Neural progenitor cell (in vitro differentiated cells): ENCODE measurements at places on chromosomes 1 and 21.
A peak's percentile ranks its signal among the peaks of the same experiment; 100 is the strongest.

GRCh38 chr1:39722495-39722894 lies 16.2 kb upstream of the PPIE start:
- no peaks in the 10 kb centered on the region for H3K36me3 ChIP-seq
- H3K27ac ChIP-seq: no peak overlapping the region
- H3K4me1 ChIP-seq: no peaks in the 10 kb centered on the region
- no peak for DNase-seq
- no peak overlapping the region for H3K4me3 ChIP-seq

- no peak overlapping the region for H3K27ac ChIP-seq
- H3K4me3 ChIP-seq: peak overlapping the region; percentile 22
- no peak for DNase-seq
- peaks cover 97% of the 10 kb centered on the region for H3K27me3 ChIP-seq
- no peaks in the 10 kb centered on the region for H3K36me3 ChIP-seq
- H3K4me1 ChIP-seq: peaks cover 27% of the 10 kb centered on the region
Measured at GRCh38 chr1:44542420-44543063, 131.7 kb downstream of the TMEM53 start.

- no peaks in the 10 kb centered on the region for H3K4me1 ChIP-seq
- no peak overlapping the region for H3K4me3 ChIP-seq
- H3K36me3 ChIP-seq: no peaks in the 10 kb centered on the region
- no peaks in the 10 kb centered on the region for H3K27me3 ChIP-seq
- no peak for DNase-seq
Measured at GRCh38 chr1:12135612-12136011, 31.2 kb upstream of the TNFRSF1B start.

GRCh38 chr1:194755241-194755994 lies 1569.0 kb upstream of the B3GALT2 start:
- H3K36me3 ChIP-seq: no peaks in the 10 kb centered on the region
- no peak overlapping the region for H3K4me3 ChIP-seq

DNA sequence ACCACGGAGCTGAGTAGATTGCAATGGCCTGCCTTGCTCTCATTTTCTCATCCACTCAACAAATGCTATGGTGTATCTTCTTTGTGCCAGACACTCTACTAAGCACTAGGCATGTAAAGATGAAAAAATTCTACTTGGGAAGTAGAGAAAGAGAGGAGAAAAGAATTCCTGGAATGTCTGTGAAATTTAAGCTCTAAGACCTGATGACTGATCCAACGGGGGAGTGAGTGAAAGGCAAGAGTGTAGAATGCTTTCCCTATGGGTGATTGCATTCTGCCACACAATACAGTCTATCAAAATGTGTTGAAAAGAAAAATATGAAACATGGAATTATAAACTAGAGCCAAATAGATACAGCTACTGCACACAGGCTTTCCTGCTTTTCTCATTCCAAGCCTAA lies 82.3 kb downstream of the CYYR1 start:
- H3K27me3 ChIP-seq: no peaks in the 10 kb centered on the region
- H3K4me3 ChIP-seq: peak overlapping the region; percentile 6
- H3K36me3 ChIP-seq: peaks cover 4% of the 10 kb centered on the region
- DNase-seq: peak; percentile 54
- H3K27ac ChIP-seq: peak overlapping the region; percentile 90
- H3K4me1 ChIP-seq: peaks cover 25% of the 10 kb centered on the region

- DNase-seq: no peak
- H3K27ac ChIP-seq: no peak overlapping the region
- no peaks in the 10 kb centered on the region for H3K4me1 ChIP-seq
- H3K27me3 ChIP-seq: no peaks in the 10 kb centered on the region
Measured at GRCh38 chr1:52238474-52238873, 96.6 kb downstream of the ZFYVE9 start.

- no peak overlapping the region for H3K27ac ChIP-seq
- H3K27me3 ChIP-seq: no peaks in the 10 kb centered on the region
- H3K4me3 ChIP-seq: no peak overlapping the region
- H3K4me1 ChIP-seq: no peaks in the 10 kb centered on the region
- no peak for DNase-seq
- H3K36me3 ChIP-seq: no peaks in the 10 kb centered on the region
Measured at GRCh38 chr21:36115138-36115730, 19.6 kb upstream of the CBR3 start.

DNA sequence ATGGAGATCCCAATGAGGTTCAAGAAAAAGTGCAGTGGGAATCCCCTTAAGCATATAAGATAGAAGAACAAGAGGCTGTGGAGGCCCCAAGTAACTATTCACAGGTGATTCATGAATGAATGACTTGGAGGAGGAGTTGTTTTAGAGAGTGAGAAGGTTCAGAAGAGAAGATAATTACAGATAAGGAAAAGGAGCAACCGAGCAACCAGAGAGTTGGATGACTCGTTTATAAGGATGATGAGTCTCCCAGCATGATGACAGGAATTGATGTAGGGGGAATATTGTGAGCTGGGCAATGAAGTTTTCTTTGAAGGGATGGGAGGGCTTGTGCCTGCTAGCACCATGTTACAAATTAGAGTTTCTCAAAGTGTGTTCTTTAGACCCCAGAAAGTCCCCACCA lies 9.8 kb downstream of the C8A start:
- no peaks in the 10 kb centered on the region for H3K27me3 ChIP-seq
- no peak overlapping the region for H3K4me3 ChIP-seq
- no peaks in the 10 kb centered on the region for H3K36me3 ChIP-seq
- no peak for DNase-seq

- H3K27me3 ChIP-seq: peaks cover 15% of the 10 kb centered on the region
- peak; percentile 39 for DNase-seq
- H3K4me1 ChIP-seq: peaks cover 7% of the 10 kb centered on the region
- no peaks in the 10 kb centered on the region for H3K36me3 ChIP-seq
- no peak overlapping the region for H3K27ac ChIP-seq
- peak overlapping the region; percentile 85 for H3K4me3 ChIP-seq
Measured at GRCh38 chr1:174160109-174160473, 771 bp downstream of the RABGAP1L start.

- DNase-seq: no peak
- H3K27ac ChIP-seq: no peak overlapping the region
- H3K4me1 ChIP-seq: peaks cover 23% of the 10 kb centered on the region
- H3K4me3 ChIP-seq: no peak overlapping the region
- no peaks in the 10 kb centered on the region for H3K36me3 ChIP-seq
Measured at GRCh38 chr1:62341089-62341488, 21.9 kb upstream of the KANK4 start.

DNA sequence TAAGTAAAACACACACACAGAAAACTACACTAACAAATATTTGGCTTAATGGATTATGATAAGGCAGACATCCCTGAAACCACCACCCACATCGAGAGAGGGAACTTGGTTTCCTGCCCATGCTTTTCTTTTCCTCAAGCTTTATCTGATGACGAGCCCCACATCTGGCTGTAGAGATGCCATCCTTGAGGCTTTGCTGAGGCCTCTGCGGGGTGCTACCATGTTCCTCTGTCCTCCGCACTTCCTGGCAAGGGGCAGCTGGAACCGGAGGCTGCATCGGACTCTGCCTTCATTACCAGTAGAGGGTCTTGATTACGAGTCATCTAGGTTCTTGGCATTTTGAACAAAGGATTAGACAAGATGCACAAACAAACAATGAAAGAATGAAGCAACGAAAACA lies 21.7 kb upstream of the C1orf174 start:
- H3K4me1 ChIP-seq: peaks cover 4% of the 10 kb centered on the region
- H3K27me3 ChIP-seq: no peaks in the 10 kb centered on the region
- H3K27ac ChIP-seq: no peak overlapping the region
- H3K36me3 ChIP-seq: no peaks in the 10 kb centered on the region
- DNase-seq: no peak

DNA sequence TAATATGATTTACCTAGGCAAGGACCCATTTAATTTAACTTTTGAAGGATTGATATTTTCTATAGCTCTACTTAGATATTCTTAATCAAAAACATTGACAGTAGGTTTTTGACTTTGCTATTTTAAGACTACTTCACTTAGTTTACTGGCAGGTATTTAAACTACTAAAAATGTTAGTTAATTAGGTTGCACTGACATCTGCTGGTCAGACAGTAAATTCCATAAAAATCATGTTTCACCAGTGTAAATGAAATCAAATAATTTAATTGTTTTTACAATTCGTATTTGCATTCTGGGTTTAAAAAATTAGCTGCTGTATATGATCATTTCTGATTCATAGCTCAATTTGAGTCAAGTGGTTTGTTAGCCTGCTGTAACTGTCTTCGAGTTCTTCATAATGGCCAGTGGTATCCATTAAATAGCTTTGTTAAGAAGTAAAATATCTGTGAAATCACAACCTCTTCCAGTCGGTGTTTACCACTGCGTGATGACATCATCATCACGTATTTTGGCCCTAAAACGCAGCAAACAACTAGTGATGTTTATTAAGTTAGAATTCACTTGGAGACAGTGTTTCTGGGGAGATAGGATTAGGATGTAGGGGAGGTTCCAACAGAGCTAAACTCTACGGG lies 26.2 kb downstream of the EXTL2 start:
- no peak overlapping the region for H3K27ac ChIP-seq
- no peaks in the 10 kb centered on the region for H3K36me3 ChIP-seq

GRCh38 chr1:207397525-207397926 lies 56.6 kb upstream of the CR2 start:
- H3K27ac ChIP-seq: no peak overlapping the region
- no peak for DNase-seq
- no peaks in the 10 kb centered on the region for H3K4me1 ChIP-seq
- no peak overlapping the region for H3K4me3 ChIP-seq
- H3K36me3 ChIP-seq: no peaks in the 10 kb centered on the region

DNA sequence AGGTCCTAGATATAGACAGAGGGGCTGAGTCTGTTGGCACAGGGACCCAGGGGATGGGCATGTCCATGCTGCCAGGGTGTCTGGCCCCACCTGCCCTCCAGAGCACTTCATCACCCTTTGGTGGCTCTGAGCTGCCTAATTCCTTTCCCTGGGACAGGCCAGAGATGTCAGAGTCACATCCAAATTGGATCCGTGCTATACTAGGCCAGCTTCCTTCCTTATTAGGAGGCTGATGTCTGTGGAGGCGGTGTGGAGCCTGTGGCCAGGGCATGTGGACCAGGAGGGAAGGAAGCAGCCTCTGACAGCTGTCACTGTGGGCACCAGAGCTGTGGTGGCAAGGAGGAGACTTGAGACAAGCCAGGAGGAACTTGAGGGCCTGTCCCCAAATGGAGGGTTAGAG lies 77.7 kb upstream of the TMEM51 start:
- DNase-seq: no peak
- no peaks in the 10 kb centered on the region for H3K27me3 ChIP-seq
- no peak overlapping the region for H3K4me3 ChIP-seq
- H3K36me3 ChIP-seq: no peaks in the 10 kb centered on the region
- no peak overlapping the region for H3K27ac ChIP-seq

DNA sequence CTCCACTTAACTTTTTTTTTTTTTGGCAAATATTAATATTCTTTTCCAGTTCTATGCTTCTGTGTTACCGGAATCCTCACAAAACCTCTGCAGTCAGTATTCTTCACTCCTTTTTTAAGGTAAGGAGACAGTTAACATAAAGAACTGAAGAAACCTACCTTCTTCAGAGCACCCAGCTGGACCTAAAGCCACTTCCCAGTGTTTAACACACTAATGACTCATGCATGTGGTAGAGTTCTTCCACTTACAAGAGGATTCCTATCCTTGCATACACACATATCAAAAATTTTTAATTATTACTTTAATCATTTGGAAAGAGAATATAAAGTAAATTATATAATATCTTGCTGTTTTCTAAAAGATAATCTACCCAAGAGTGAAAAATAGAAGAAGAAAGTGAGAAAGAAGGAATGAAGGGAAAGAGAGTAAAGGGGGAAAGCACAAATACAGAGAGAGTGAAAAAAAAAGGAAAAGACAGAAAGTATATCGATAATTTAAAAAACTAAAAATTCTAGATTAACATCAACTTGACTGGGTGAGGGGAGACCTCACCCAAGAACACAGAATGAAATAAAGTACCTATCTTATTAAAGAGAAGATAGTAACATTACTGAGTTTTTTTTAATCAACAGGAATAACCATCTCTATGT lies 54.9 kb downstream of the ENAH start:
- no peak overlapping the region for H3K27ac ChIP-seq
- peaks cover 11% of the 10 kb centered on the region for H3K4me1 ChIP-seq
- H3K4me3 ChIP-seq: no peak overlapping the region
- no peak for DNase-seq
- H3K36me3 ChIP-seq: peaks cover 18% of the 10 kb centered on the region

DNA sequence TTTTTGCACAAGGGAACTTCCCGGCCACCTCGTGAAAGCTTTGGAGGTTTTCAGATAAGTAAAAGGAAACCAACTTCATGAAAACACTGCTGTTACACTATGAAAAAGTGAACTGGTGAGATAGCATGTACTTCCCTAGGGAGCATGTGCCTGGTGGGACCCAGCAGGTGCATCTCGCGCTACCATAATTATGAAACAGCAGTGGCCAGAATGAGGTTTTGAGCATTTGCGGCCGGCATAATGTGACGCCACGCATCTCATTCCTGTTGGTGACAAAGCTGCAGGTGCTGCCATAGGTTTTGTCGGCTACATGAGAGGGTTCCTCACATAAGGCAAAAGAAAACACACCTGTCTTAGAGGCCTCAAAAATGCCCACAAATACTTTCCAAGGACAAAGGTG lies 1.7 kb downstream of the KRTAP10-3 start:
- no peak overlapping the region for H3K27ac ChIP-seq
- H3K4me1 ChIP-seq: no peaks in the 10 kb centered on the region
- no peak overlapping the region for H3K4me3 ChIP-seq
- no peak for DNase-seq

- no peaks in the 10 kb centered on the region for H3K4me1 ChIP-seq
- H3K36me3 ChIP-seq: peaks cover 4% of the 10 kb centered on the region
- H3K4me3 ChIP-seq: no peak overlapping the region
- H3K27ac ChIP-seq: no peak overlapping the region
Measured at GRCh38 chr21:46552865-46553379, 52.0 kb downstream of the S100B start.

- H3K36me3 ChIP-seq: no peaks in the 10 kb centered on the region
- DNase-seq: no peak
- peaks cover 32% of the 10 kb centered on the region for H3K27me3 ChIP-seq
- no peak overlapping the region for H3K4me3 ChIP-seq
Measured at GRCh38 chr1:46508757-46509156, 19.1 kb downstream of the DMBX1 start.

DNA sequence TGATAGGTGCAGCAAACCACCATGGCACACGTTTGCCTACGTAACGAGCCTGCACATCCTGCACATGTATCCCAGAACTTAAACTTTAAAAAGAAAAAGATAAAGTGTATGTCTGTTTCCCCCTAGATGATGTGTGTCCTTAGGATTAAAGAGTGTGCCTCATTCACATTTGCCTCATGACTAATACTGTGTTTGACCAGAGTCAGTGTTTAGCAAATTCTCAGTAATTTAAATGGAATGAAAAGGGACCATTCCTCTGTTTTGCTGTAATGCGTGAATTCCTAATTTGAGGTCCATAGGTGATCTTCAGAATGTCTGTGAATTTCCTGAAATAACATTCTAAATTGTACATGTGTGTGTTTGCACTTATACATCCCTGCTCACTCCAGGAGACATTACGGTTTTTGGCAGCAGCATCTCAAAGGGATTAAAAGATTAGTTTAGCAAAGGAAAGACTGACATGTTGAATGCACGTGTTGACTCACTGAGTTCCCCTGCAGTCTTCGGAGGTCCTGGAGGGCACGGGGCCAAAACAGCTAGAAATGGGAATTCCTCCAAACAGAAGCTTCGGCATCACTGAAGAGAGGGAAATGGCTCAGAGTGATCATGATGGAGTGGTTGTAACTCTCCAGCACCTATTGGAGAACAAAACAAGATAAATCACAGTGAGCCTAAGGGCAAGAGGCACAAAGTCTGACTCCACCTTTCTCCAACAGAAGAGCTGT lies 19.1 kb upstream of the SLC35F3 start:
- H3K27me3 ChIP-seq: no peaks in the 10 kb centered on the region
- no peaks in the 10 kb centered on the region for H3K4me1 ChIP-seq
- H3K36me3 ChIP-seq: no peaks in the 10 kb centered on the region
- no peak for DNase-seq
- H3K27ac ChIP-seq: no peak overlapping the region
